GM12891 (cell line): ENCODE measurements at places on chromosomes 1 and 21.

- no peak for DNase-seq
Observed at GRCh38 chr1:189654906-189655305, 822.8 kb downstream of the BRINP3 start.

DNA sequence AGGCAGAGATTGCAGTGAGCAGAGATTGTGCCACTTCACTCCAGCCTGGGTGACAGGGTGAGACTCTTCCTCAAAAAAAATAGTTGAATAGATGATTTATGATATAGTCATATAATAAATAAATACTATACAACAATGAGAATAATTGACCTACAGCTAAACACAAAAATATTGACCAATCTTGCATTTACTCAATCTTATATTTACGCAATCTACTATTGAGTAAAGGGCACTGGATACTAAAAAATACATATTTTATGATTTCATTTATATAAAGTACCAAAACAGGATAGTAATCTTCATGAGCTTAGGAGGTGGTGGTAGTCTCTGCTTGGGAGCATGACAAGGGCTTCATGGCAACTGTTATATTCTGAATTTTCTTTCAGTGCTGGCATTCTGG lies 19.1 kb upstream of the GBP3 start:
- no peak for DNase-seq

DNA sequence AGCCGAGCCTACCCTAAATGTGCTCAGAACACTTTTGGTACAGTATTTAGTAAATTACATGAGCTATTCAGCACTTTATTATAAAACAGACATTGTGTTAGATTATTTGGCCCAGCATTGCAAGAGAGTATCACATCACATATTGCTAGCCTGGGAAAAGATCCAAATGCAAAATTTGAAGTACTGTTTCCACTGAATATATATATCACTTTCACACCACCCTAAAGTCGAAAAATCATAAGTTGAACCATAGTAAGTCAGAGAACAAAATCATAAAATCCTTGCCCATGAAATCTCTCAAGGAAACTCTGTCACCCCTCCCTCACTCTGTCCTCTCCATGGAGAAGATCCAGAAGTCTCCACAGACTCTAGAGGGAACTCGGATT lies 33.1 kb downstream of the RGS8 start:
- no peak for DNase-seq

DNA sequence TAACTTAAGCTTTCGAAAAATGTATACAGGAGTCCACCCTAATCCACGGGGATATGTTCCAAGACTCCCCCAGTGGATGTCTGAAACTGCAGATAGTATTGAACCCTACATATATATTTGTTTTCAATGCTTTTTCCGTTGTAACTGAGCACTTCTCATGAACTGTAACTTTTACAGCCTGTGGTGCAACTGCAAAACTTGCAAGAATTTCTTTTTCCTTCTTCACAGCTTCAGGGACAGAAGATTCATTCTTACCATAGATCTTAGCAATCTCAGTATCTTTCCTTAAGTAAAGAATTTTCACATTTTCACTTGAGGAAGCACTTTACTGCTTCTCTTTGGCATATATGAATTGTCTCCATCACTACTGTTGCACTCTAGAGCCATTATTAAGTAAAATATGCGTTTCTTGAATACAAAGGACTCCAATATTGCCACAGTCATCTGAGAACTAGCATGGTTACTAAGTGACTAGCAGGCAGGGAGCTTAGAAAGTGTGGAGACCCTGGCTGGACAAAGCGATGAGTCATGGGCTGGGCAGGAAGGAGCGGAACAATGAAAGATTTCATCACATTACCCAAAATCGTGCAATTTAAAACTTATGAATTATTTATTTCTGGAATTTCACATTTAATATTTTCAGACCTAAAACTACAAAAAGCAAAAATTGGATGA lies 14.1 kb downstream of the DPYD start:
- DNase-seq = no peak

GRCh38 chr1:151502035-151502700 lies 9.0 kb upstream of the CGN start:
- no peak for DNase-seq

DNA sequence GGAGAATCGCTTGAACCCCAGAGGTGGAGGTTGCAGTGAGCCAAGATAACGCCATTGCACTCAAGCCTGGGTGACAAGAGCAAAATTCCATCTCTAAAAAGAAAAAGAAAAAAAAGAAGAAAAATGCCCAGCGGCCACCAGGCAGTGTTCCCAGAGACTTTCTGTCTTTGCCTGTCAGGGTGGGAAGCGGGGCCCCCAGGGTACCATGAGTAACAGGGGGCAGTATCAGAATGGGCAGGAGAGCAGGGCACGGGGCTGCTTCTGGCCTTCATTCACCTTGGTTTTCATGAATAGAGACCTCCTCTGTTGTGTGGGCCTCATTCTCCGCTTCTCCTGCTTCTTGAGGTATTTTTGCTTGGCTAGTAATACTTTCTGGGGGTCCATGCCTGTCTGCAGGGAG lies 20.4 kb downstream of the SLC26A9 start:
- no peak for DNase-seq

DNA sequence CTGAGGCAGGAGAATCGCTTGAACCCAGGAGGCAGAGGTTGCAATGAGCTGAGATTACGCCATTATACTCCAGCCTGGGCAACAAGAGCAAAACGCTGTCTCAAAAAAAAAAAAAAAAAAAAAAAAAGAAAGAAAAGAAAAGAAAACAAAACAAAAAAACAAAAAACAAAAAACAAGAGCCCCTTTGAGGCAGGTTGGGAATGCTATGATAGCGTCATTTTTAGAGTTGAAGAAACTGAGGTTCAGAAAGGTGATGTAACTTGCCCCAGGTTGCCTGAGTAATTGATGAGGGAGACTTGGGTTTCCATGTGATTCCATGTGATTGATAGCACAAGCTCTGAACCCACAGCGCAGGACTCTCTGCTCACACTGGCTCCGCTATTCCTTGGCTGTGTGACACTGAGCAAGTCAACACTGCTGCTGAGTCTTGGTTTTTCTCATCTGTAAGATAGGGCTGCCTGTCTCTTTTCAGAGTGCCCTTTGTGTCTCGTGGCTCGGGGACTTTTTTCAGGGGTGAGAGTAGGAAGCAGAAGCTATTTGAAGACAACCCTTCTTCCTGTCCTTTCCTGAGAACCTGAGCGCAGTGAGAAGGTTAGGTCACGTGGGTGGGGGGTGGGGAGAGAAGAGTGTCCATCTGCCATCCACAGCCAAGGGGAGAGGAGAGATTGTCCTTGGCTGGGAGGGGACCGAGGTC lies 2.5 kb downstream of the CNR2 start:
- no peak for DNase-seq

DNA sequence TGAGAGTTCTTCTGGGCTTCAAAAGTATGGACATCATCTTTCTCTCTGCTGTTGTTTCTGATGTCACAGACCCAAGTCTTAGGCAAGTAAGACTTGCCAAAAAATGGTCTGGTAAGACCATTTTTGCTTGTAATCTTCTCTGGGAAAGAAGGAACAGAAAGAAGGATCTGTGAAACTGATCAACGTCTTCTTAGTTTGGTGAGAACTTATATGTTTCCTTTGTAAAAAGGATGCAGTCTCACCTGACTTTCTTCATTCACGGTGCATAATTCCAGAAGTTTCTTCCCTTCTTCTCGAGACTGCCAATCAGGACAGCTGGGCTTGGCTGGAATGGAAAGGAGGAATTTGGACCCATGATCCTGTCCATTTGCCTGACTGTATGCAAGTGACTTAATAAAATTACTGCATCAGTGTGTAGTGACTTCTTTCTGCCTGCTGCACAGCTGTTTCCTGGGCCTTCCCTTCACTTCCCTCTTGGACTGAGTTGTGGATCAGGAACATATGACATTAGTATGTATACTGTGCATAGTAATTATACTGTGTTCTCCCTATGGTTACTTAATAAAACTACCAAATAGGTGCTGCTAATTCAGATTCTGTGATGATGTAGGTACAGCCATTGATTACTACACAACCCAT lies 7.6 kb upstream of the DENND1B start:
- no peak for DNase-seq

DNA sequence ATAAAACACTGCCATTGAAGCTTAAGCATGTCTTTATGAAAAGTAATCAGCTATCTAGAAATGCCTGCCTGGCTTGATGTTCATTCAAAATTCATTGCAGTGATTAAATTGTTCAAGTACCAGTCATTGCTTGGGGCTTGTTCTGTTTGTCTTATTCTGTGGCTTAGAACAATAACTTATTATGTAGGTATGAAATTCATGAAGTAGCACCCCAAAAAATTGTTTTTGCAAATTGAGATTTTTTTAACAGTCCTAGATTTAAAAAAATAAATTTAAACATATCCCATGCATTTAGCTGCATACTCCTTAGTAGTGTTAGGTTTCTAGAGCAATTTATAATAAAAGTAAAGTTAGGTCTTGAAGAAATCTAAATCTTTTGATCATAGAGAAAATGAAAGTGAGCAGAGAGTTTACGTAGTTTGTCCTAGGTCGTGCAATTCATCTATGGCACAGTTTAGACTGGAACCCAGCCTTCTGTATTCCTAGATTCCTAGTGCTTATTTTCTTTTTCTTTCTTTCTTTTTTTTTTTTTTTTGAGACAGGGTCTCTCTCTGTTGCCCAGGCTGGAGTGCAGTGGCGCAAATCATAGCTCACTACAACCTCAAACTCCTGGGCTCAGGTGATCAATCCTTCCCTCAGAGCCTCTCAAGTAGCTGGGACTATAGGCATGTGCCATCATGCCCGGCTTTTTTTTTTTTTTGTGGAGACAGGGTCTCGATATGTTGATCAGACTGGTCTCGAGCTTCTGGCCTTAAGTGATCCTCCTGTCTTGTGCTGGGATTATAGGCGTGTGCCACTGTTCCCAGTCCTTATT lies 9.3 kb downstream of the MIER1 start:
- DNase-seq = no peak

DNA sequence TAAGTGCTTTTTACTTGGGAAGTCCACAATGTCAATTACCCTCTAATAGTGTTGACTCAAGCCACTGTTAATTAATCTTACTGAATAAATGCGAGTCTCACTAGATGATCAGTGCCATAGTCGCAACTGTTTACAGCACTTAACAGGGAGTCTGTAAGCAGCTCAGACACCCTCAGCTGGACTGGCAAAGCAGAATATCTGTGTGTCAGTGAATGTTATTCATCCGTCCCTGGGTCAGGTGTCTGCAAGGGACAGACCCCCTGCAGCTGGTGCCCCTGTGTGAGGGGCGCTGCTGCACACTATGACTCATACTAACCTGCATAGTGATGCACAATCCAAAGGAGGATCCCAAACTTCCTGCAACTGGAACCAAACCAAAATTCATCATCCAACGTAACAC lies 306.5 kb downstream of the HHIPL2 start:
- no peak for DNase-seq

GRCh38 chr1:6880951-6881690 lies 95.9 kb downstream of the CAMTA1 start:
- DNase-seq = no peak

DNA sequence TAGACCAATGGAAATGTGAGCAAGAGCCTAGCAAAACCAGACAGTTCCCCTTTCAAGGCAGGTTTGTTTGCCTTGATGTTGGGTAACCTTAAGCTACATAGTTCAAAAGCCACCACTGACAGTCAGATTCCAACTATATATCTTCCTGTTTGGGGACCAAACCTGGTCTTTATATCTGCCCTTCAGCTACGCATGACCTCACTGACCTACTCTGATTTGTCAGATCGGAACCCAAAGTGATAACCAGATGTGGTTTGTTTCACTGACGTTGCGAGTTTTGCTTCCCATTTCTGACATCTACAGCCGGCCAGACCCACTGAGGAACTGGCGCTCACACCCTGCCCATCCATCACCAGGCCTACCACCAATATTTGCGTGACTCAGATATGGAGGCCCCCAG lies 361.1 kb upstream of the CHRM3 start:
- DNase-seq = no peak

- DNase-seq = peak; percentile 81
Observed at GRCh38 chr1:225999227-225999911, at the start of gene SDE2. SDE2 (minus strand) TSS chr1:225999343; CDS start chr1:225999312, 31 bp downstream.

DNA sequence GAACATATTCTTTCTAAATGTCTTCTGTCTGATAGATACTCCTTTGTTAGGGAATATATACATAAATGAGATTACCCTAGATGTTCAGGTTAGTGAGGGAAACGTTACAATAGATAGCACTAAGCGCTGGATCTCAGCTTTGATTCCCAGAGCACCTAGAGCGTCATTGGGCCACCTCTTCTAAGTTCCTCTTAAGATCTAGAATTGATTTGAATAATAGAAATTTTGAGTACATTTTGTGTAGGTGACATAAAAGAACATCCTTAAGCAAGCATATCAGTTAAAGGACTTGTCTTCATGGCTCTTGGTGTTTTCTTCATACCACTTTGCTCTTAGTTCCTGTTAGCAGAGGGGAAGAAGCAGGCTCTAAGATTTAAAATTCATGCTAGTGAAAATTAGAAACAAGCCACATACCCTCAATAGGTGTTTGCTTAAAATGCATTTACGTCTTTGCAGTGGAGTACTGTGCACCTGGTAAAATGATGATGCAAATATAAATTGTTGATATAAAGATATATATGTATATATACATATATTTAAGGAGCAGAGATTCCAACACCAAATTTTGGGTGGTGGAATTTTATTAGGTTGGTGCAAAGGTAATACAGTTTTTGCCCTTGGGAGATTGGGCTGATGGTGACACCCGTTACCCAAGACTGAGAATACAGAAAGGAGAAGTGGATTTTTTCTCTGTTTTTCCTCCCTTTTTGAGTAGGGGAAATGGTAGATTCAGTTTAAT lies 47.1 kb downstream of the DYRK1A start:
- no peak for DNase-seq

DNA sequence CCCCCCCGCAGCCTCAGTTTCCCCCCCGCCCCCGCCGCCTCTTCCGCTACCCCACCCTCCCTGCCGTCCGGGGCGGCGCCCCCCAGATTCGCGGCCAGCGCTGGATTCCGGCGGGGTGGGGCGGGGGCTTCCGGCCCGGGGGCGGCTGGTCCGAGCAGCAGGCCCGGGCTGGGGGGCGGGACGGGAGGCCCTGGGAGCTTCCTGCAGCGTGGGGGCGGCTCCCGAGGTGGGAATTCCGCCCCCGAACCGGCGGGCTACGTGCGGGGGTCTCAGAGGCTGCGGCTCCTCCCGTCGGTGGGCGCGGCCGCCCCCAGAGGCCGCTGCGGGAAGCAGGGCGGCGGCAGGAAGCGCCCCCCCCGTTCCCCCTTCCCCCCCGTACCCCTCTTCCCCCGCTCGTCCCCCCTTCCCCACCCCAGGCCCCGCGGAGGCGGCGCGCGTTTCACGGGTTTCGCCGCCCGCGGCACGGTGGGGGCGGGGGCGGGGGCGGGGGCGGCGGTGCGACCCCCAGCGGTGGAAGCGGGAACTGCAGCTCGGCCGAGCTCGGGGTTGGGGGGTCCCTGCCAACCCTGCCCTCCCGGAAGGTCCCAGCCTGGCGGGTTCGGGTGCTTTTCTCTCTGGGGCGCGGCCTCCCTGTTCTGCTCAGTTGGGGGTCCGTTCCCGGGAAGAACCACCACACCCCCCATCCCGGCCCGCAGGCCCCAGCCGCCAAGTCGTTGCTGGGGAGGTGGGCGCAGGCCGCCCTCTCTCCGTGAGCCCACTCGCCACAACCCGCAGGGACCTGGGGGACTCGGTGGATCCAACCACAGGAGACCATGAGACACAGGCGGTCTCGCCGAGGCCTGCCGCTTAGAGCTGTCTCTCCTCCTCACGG lies 76.3 kb downstream of the MORN1 start:
- DNase-seq = peak; percentile 97

GRCh38 chr21:14526836-14527695 lies 19.0 kb downstream of the SAMSN1 start:
- no peak for DNase-seq
